Activated CD8-positive, alpha-beta T cell treated with anti-CD3 and anti-CD28 coated beads for 36 hours (primary cell): ENCODE measurements at places on chromosomes 3 and 15.

GRCh38 chr3:178392511-178392926 lies 143.7 kb upstream of the KCNMB2 start:
- DNase-seq = no peak

DNA sequence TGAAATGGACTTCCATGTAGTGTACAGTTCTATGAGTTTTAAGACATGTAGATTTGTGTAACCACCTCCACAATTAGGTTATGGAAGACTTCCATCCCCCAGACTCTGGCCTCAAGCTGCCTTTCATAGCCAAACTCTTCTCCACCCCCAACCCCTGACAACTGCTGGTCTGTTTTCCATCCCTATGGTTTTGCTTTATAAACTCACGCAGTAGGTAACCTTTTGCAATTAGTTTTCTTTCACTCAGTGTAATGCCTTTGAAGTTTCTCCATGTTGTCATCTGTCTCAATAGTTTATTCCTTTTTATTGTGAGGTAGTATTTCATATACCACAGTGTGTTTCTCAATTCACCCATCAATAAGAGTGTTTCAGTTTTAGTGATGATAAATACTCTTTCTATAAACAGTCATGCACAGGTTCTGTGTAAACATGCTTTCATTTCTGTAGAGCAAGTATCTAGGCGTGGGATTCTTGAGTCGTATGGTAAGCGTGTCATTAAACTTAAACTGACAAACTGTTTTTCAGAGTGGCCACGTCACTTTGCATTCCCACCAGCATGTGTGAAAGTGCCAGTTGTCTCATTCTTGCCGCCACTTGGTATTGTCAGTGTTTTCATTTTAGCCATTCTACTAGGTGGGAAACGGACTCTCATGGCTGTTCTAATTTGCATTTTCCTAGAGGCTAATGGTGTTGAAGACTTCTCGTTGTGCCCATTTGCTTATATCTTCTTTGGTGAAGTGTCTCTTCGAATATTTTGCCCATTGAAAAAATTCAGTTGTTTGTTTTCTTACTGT lies 47.3 kb upstream of the ALDH1A3 start:
- DNase-seq = no peak

GRCh38 chr3:16456784-16457415 lies 56.6 kb downstream of the RFTN1 start:
- DNase-seq = peak; percentile 27

DNA sequence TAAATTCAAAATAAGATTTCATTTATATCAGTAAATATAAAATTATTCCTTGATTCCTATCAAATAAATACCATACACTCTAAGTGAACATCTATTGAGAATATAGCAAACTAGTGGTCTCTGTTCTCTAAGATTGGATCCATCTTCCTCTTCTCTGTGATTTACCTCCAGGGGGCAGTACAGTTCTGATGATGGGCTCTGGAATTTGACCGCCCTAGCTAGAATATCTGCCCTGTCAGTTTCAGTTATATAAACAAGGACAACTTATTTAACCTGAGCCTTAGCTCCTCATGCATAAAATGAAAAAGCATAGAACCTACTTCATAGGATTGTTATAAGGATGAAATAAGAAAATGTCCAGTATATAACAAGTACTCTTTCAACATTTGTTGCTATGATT lies 171.1 kb upstream of the CCDC54 start:
- peak; percentile 4 for DNase-seq

- DNase-seq = no peak
These were observed 18.3 kb downstream of the TMEM62 start for GRCh38 chr15:43151688-43152087.

- no peak for DNase-seq
These were observed 233.1 kb downstream of the THRB start for GRCh38 chr3:24261521-24261920.

DNA sequence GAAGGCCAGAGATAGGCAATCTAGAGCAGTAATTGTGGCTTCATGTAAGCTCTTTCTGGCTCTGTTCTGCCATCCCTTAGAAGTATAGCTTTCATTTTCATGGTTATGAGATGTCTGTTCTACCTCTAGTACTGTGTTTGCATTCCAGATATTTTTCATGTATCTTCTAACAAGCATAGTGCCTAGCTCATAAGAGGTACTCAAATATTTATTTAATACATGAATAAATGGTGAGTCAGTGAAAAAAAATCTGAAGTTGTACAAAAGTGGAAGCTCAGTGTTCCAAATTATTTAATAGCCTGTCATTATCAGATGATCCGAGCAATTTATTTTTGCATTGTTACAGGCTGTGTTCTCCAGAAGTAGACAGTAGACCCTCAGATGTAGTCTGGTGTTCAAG lies 64.3 kb downstream of the OXSM start:
- DNase-seq = no peak

- DNase-seq = peak; percentile 67
These were observed 10.9 kb downstream of the LRRFIP2 start for GRCh38 chr3:37163262-37164015.

DNA sequence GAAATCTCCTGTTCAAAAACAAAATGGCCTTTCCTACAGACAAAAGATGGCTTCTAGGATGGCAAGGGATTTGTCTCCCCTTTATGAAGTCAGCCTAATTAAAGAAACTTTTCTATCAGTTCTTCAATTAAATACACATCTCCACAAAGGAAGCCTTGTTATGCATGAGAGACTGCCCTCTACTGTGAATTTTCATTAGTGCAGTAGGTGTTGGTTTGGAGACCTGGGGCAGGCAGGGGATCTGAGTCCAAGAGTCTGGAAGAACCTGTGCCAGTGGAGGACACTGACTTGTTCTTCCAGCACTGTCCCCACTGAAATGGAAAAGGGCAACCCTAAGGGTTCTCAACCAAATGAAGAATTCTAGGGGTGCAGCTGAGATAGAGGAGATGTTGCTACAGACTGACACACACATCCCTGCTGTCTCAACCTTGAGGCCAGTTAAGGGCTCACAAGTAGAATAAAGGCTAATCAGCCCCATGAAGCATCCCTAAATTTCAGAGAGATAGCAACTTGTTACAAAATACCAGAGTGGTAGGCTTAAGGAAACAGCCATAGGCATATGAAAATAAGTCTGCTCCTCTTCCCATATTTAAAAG lies 174.0 kb upstream of the PRICKLE2 start:
- peak; percentile 22 for DNase-seq

DNA sequence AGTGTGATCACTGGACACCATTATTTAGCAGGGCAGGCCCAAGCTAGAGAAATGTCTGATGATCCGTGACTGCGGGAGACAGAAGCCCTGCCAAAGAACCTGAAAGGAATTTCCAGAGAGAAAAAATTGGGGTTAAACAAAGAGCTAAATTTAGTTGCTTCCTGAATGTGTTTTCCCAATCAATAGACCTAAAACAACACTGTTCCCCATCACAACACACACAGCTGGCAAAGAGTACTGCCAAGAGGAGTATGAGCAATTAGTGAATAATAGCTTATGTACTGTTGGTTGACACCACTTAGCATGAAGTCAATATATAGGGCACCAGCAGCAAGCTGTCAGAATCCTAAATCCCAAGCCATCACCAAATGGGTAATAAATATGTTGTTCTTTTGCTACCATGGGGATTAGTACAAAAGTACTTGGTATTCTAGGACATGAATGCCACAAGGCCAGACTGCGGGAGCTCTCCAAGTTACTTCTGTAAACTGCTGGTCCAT lies 35.7 kb downstream of the CLK3 start:
- no peak for DNase-seq
